ENCODE measurements at places on chromosomes 1 and 21. TPM values are rescaled to one million over a fixed set of nuclear protein-coding genes. Genes with fewer than 3 reads are reported as not detected.

HES2 gene
- not detected for total RNA-seq

MUL1 gene
- 28.1 TPM for total RNA-seq

MAB21L3 gene
- under 0.01 TPM for total RNA-seq

IGSF9 gene
- total RNA-seq, result not detected

PTPN22 gene
- 0.86 TPM for total RNA-seq
